Stimulated activated CD4-positive, alpha-beta T cell treated with anti-CD3 and anti-CD28 coated beads, Interleukin-1b, Interleukin-23, amount 100 ng/mL, for 1 hour (primary cell): ENCODE measurements at places on chromosomes 5 and 9.
A peak's percentile ranks its signal among the peaks of the same experiment; 100 is the strongest.

GRCh38 chr9:98862936-98863335 lies 55.5 kb downstream of the GALNT12 start:
- no peak for DNase-seq

DNA sequence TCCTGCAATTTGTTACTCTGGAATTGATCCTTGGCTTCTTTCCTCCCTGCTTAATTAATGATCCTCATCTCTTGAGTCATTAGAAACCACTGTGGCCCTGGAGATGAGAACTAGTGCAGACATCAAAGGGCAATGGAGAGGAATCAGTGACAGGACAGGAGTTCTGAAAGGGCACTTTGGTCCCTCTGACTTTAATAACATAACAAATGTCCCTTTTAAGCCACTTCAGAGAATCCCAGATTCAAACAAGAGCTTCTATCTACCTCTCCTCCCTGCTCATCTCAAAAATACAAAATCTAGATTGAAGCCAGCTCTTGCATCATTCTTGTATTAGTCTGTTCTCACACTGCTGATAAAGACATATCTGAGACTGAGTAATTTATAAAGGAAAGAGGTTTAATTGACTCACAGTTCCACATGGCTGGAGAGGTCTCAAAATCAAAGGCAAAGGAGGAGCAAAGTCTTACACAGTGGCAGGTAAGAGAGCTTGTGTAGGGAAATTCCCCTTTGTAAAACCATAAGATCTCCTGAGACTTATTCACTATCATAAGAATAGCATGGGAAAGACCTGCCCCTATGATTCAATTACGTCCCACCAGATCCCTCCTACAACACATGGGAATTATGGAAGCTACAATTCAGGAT lies 139.1 kb downstream of the PLPPR1 start:
- DNase-seq, result no peak

DNA sequence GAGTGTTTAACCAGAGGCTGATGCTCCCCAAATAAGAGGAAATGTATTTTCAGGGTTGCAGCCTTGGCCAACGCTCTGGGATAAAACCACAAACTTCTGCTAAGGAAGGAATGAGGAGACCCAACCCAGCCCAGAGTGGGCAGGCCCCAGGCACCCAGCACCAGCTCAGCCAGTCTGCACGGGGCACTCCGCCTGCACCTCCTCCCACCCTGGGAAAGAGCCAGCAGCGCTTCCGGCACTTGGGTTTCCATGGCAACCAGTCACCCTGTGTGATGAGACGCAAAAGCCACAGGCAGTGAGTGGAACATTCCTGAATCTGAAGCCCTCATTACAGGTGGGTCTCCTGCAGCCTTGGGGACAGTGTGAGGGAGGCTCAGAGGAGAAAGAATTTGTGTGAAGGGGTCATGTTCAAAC lies 85.2 kb upstream of the ZBTB43 start:
- DNase-seq, result peak; percentile 80

DNA sequence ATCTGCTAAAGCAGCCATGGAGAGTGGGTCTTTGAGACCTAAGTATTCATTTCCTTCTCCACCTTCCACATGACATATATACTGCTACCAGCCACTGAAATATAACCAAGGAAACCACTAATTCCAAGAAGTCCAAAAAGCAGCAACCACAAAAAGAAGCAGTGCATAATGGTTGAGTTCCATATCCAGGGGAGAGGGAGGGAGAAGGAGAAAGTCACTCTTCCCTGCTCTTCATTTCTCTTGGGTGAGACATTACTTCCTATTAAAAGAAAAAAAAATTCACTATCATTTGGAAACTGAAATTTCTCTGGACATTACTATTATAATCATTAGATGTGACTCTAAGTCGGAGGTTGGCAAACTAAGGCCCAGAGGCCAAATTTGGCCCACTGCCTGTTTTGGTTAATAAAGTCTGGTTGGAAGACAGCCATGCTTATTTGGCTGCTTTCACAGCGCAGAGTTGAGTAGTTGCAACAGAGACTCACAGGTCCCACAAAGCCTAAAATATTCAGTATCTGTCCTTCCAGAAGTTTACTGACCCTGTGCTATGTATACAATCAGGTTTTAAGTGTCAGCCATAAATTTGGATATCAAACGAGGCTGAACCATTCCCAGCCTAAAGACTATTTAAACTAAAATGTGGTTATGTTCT lies 168.6 kb downstream of the MPDZ start:
- DNase-seq, result no peak

DNA sequence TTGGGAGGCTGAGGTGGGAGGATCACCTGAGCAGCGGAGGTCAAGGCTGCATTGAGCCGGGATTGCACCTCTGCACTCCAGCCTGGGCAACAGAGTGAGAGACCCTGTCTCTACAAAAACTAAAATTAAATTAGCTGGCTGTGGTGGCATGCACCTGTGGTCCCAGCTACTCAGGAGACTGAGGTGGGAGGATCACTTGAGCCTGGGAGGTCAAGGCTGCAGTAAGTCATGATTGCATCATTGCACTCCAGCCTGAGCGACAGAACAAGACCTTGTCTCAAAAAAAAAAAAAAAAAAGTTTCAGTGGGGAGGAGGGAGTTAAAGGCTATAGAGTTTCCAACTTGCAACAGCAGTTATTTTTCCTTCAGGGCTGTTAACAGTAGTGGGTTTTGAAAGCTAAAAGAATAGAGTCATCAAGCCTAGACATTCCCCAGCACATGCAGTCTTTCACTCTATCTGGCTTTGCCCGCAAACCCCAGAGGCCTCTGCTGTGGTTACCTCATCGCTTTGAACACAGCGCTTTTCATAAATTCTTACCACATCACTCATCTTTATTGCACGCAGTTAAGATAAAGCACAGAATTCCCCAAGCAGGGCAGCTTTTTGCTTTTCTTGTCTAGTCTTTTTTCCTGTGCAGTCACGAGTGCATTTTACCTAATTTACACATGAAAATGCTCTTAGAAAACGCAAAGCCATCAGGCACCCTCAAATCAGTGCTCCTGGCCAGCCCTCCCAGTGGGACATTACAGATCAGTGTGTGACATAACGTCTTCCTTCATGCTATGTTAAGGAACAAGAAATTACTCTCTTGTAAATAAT lies 8.7 kb upstream of the SLC2A8 start:
- peak; percentile 65 for DNase-seq

GRCh38 chr9:75414371-75415160 lies 326.3 kb downstream of the OSTF1 start:
- DNase-seq, result no peak

DNA sequence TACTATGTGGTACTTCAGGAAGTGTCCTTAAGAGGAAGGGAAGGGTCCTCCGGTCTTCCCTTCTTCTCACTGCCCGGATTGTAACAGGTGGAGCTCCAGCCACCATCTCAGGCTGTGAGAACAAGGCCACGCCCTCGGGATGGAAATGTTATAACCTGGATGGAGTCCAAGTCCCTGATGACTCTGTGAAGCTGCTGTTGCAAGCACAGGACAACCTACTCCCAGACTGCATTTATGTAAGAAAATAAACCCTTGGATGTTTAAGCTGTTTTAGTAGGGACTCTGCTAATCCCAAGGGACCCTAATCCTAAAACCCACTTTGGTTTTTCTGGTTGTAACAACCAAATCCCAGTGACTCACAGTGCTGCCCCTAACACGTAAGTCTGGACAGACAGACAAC lies 221.6 kb downstream of the ACTL7B start:
- DNase-seq, result no peak

DNA sequence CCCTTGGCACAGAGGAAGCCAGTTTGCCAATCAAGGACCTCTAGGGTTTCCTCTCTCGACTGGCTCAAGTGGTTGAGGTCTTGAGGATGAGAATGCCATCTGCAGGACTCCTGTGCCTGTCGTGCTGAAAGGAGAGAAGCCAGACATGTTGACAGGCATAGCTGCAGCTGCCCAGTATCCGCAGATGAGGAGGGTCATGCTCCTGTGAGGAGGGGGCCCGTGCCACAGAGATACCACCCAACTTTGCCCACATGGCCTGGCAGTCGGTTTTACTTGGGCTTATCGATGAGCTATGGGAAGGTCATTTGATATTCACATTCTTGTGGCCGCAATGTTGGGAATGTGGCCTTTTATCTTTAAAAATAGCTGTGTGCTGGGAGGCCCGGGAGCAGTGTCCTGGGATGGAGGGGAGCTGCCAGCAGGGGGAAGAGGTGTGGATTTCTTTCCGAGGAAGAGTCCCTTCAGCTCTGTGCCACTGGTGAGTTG lies 17.4 kb downstream of the FRMPD1 start:
- DNase-seq, result no peak

DNA sequence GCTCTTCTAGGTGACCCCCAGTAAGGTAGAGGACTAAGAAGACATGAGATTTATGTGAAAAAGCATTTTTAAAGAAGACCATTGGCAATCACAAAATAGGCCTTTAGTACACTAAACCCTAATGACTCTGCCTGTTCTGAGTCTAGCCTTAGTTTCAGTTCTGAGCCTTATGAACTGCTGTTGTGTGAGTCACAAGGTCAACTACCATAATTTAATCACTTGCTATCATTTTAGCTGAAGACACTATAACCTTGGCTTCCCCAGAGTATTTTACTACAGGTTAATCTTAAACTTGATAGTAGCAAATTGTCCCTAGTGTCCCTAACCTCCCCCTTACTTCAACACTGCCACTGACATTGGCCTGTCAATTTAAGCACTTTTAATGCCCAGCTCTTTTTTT lies 34.4 kb downstream of the APC start:
- DNase-seq, result no peak

GRCh38 chr5:111132076-111132475 lies 39.9 kb downstream of the WDR36 start:
- no peak for DNase-seq
